ENCODE measurements at places on chromosomes 2 and 18. TPM values are rescaled to one million over a fixed set of nuclear protein-coding genes. Genes with fewer than 3 reads are reported as not detected.

- no peak for DNase-seq
Observed at GRCh38 chr2:10817413-10817812, 4.8 kb upstream of the PDIA6 start.

DNA sequence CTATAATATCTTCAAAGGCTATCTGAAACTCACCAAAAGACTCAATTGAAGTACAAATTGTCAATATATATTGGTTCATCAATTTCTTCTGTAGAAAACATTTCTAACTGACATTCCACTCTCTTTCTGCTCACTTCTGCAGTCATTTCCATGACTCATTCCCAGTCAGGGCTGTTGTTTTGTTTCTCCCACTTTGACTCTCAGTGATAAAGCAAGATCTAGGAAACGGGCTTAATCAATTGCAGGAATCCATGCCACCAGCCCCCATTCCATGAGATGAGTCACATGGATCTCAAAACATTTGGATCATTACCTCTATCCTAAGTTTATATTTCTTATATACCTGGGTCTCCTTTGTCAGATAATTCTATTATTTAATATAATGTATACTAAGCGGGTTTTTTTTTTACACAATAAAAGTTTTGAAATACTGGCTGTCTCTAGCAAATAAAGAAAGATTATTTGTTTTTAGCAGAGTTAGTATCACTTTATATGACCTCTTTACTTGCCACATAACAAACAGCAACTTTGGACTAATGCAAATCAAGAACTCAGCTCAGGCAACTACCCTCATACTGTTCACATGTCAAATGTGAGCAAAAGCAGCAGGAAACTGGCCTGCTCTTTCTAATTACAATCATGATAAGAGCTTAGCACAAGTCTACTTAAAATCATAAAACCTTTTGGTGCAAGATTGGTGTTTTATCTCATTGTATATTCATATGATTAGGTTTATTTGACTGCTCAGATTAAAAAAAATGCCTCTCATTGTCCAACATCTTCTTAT is 251.1 kb upstream of the PIK3C3 start:
- DNase-seq = no peak

DNA sequence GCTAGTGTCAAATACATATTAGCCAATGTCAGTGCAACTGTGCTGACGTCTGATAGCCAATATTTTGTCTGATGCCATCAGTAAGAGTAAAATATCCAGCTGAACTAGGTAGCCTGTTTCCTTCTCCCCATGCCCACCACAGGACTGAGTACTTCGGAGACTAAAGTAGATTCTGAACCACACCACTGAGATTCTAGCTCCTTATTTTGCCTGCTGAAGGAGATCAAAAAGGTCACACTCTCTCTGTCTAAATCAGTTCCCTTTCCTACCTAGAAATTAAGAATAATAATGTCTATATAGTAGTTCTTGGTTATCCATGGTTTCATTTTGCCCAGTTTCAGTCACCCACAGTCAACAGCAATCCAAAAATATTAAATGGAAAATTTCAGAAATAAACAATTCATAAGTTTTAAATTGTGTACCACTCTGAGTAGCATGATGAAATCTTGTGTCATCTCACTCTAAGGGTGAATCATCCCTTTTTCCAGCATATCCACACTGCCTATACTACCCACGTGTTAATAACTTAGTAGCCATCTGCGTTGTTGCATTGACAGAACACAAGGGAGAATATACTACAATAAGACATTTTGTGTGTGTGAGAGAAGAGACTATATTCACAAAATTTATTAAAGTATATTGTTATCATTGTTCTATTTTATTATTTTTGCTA is 1043.3 kb upstream of the PIK3C3 start:
- DNase-seq = no peak

Gene CXCR1
- polyA plus RNA-seq = not detected

DNA sequence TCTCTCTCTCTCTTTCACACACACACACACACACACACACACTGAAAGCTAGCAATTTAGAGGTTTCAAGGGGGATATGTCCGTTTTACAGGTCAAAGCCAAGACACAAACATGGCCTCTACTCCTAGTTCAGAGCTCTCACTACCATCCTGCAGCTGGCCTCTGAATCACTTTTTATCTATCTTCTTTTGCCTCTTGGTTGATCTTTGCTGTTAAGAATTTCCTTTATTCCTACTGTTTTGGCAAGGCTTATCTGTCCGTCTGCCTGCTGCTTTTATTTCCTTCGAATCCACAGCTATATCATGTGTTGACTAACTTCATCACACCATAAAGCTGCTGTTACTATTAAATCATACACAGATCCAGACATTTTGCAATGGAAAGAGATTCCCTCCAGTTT is 543.0 kb downstream of the PLCL1 start:
- DNase-seq = no peak

Gene RGPD3
- polyA plus RNA-seq = 0.08 TPM

GRCh38 chr18:31162825-31163435 is at the start of gene DSC1:
TSS of gene DSC1 (minus strand) at chr18:31162856. CDS start at chr18:31162594, 262 bp downstream.
- DNase-seq = no peak

DNA sequence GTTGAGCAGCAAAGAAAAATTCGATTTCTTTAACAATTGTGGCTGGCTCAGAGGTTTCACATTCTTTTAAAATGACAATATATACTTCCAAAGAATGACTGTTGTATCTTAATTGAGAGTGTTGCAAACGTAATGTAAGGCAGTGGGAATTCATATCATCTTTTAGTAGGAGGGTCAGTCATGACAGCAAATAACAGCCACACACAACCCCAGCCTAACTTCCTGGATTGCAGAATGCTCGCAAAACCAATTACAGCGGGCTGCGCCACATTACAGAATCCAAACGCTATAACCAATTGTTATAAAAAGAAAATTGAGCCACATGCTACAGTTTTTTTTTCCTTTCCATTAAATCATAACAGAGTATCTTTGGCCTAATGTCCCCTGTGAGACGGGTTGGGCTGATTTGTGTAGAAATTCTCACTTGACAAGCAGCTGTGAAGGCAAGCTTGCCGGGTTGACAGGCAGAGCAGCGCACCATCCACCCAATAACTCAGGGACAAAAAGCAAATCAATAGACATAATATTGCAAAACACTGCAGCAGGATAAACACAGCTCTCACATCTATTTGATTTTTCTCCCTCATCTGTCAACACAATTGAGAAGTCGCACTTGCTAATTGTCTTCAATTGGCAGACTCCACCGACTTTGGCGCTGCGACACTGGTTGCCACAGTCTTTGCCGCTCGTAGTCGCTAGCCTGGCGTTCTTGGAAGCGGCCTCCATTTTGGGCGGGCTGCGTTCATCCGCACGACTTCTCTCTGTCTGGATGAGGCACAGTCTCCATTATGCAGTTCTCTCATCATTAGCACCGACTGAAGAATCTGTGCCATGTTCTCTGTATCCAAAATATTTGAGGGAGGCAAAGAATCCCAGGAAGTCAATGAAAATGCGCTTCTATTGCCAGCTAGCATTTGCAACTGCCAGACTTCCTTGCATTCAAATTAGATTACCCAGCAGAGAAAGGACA is 95.0 kb upstream of the CCDC68 start:
- no peak for DNase-seq

- DNase-seq = no peak
Observed at GRCh38 chr2:71646028-71646427, 192.7 kb downstream of the DYSF start.

- DNase-seq = no peak
Observed at GRCh38 chr2:137223722-137224121, 458.4 kb downstream of the THSD7B start.

- no peak for DNase-seq
Observed at GRCh38 chr2:15481000-15481399, 80.1 kb downstream of the NBAS start.

DNA sequence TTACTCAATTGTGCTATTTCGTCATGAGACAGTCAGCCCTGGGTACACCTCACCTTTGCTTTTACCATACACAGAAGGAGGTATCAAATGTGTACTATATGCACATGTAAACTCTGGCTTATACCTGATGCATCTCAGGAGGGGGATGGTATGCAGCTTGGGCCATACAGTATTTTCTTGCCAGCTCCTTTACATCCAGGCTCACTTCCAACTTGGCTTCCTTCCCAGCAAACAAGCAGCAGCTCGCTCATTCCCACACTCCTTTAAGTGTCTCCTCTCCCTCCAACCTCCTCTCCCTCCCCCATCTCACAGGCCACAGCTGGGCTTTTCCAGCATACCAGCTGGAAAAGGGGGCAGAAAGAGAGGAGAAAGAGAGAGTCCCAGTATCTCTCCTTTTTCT is 9.6 kb downstream of the MARCHF4 start:
- no peak for DNase-seq

Gene KCNS3
- 6.0 TPM for polyA plus RNA-seq

DNA sequence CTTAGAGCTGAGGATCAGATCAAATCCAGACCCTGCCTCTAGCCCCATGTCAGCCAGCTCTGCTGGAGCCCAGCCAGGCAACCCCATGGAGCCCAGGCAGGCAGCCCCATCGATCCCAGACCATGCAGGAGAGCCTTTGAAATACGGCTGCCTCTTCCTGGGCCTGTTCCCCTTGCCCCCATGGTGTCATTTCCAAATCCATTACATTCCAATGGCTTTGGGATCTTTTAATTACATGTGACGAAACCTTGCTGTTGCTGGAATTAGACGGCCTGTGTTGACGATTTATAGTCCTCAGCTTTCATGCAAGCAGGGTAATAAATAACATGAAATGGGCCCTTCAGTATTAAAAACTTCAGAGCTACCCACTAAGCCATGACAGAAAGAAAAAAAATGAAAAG is 75.8 kb upstream of the SLC14A2 start:
- no peak for DNase-seq

- no peak for DNase-seq
Observed at GRCh38 chr18:34873986-34874580, 164.0 kb downstream of the DTNA start.

Gene CHPF
- 50.8 TPM for polyA plus RNA-seq

Gene SLC38A11
- polyA plus RNA-seq = 0.20 TPM

DNA sequence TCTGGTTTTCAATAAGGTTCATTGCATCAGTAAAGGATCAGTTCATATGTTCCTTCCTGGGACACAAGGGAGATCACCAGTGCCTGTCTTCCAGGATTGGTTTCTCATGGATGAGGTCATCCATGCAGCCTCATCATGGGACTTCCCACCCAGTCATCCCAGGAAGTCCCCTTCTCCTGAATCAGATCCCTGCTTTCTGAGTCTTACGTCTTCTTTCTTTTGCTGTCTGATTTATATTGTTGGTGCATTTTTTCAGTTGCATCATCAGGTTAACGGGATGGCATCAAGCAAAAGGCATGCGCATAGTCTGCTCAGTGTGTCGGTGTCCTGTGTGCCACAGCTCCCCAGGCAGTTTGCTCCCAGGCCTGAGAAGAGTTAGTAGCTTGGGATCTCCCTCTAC is 105.9 kb downstream of the SOX11 start:
- no peak for DNase-seq

DNA sequence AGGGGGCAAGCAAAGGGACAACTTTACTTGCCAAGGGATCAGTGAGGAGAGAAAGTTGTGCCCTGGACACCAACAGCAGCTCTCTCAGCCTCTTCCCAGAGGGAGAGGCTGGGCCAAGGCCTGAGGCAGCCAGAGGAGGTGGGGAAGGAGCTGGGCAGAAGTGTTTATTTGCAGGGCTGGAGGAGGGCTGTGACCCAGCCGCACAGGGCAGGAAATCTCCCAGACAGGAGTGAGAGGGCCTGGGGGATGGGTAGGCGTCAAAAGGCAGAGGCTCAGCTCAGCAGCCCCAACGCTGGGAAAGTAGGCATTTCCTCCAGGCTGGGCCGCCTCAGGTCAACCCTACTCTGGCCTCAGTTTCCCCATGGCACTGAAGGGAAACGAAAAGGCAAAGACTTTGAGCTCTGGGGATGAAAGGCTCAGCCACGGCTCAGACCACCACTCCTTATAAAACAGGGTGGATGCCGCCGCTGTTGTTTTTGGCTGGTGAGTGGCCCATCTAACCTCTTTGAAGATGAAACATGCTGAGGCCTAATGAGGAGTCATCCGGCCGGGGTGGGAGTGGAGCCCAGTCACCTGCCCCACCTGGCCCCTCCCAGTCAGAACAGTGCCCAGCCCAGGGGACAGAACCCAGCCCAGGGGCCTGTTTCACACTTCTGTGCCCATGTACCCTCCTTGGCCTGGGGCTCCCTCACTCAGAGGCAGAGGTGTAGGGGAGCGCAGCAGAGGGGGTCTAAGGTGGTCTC is 21.9 kb upstream of the SEMA4C start:
- DNase-seq = no peak

Gene MBD1
- 40.5 TPM for polyA plus RNA-seq

DNA sequence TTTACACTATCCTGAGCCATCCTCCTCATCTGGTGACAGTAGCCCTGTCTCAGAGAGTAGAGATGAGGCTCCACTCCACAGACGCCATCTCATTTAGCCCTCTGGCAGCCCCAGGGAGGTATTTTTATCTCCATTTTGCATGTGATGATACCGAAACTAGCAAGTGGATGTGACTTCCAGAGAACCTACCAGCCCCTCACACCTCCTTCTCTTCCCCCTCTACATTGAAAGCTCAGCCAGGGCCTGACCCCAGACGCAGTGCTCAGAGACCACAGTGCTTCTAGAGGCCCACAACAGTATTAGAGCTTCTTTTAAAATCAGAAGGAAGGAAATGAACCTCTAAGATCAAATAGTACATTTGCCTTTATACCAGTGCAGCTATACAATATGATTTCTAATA is 8.3 kb downstream of the GYPC start:
- DNase-seq = no peak

DNA sequence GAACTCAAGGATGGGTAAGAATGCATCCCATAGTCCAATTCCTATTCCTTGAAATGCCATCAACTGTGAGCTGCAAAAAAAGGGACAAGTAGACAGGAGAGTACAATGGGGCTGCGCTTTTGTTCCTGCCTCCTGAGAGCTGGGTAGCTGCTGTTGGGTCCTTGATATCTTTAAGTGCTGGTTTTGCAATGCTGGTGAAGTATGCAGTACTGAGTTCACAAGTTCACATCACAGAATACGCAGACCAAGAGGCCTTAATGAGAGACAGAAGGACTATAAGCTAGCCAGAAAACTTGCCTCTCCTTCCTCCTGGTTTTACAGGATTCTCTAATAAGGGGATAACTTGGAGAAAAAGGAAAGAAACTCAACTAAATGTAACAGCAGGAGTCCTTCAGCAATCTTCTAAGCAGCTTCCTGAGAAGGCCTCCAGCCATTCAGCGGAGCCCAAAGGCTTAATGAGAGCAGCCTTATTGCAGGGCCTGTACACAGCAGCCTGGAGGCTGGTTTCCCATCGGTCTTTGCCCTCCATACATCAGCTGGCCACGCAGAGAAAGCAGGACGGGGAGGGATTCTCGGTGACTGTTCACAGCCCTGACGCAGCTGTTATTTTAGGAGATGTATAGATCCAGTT is 293.1 kb downstream of the CDCA7 start:
- no peak for DNase-seq

DNA sequence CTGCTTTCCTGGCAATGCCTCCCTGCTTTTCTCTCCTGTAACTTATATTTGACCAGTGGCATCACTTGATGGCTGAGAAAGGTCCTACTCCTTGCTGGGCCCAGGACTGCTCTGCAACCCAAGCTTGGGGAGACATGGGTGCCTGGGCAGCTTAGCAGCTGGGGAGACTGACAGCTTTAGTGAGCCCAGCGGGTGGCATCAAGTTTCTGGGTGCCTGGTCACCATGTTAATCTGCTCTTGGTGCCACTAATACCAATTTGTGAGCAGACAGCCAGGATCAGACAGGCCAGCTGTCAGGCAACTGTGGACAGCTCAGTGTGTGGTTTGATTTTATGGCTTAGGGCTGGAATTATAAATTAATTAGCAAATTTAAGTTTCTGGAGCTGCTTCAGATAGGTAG is 144.8 kb upstream of the GLI2 start:
- DNase-seq = no peak

Gene ACADL
- polyA plus RNA-seq = 9.6 TPM

- no peak for DNase-seq
Observed at GRCh38 chr2:84280873-84281272, 178.2 kb downstream of the SUCLG1 start.

Gene CROCC2
- polyA plus RNA-seq = 0.20 TPM

- DNase-seq = no peak
Observed at GRCh38 chr2:83054751-83055150, 1404.3 kb downstream of the SUCLG1 start.

Measured in forelimb muscle (tissue), 1 donor.